ENCODE measurements at places on chromosomes 5 and 9. TPM values are rescaled to one million over a fixed set of nuclear protein-coding genes. Genes with fewer than 3 reads are reported as not detected.

Gene FGD3
- 10.3 TPM for polyA plus RNA-seq

Gene ANXA2R
- 2.3 TPM for polyA plus RNA-seq

Gene BTNL8
- polyA plus RNA-seq, result 1.1 TPM

Gene SLC46A2
- polyA plus RNA-seq, result 0.96 TPM

Gene UBTD2
- 117 TPM for polyA plus RNA-seq

Gene HTR1A
- not detected for polyA plus RNA-seq
